ENCODE measurements at places on chromosomes 5 and 9.

- no peak for DNase-seq
Observed at GRCh38 chr5:65919773-65920172, 6.6 kb upstream of the ERBIN start.

- no peak for DNase-seq
Observed at GRCh38 chr5:13454050-13454449, 490.4 kb downstream of the DNAH5 start.

- DNase-seq: no peak
Observed at GRCh38 chr9:17600962-17601593, 22.2 kb downstream of the SH3GL2 start.

DNA sequence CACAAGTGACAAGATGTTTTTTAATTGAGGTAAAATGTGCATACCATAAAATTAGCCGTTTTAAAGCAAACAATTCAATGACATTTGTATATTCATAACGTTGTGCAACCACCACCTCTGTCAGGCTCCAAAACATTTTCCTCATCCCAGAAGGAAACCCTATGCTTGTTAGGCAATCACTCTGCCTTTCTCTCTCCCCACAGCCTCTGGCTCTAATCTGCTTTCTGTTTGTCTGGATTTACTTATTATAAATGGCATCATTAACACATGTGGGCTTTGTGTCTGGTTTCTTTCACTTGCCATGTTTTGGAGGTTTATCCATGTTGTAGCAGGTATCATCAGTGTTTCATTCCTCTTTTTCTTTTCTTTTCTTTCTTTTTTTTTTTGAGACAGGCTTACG, 1.4 kb upstream of the N4BP3 start:
- no peak for DNase-seq

DNA sequence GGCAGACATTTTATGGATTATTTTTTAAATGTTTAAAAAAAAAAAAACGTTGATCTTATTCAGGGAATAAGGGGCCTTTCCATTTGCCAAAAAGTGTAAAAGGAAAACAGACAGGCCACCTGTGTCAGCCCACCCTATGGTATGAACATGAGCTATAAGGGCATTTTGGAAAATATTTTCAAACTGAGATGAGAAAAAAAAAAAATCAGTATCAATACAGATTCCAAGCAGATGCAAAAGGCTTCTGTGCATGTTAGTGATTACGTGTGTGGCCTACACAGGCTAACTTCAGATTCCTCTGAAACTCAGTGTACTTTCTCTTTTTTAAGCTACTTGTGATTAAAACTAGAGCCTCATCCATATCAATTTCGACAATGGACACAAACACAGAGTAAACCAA, 189.9 kb downstream of the BNC2 start:
- no peak for DNase-seq

DNA sequence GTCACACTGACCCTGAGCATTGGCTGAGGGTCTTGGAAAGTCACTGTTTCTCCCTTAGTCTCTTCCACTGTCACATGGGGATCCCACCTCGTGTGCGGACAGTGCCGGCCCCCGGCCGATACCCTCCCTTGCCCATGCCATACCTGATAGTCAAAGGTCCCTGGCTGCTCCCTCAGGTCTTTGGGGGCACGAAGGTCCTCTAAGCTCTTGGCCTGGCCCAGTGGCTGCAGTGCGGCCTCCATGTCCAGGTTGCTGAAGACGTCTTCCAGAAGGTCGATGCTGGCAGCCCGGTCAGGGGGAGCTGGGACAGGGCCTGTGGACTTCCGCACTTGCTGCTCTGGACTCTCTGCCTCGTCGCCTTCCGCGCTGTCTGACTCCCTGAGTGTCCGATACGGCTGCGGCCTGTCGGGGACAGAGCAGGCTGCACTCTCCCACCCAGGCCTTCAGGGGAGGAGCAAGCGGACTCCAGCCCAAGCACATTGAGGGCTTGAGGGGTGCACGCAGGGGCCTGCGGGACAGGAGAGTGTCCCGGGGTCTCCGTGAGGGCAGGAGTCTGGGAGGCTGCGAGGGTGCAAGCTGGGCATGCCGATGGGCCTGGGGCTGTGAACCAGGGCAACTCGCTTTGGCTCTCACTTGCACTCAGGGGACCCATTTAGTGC, 27.6 kb downstream of the CRB2 start:
- no peak for DNase-seq

DNA sequence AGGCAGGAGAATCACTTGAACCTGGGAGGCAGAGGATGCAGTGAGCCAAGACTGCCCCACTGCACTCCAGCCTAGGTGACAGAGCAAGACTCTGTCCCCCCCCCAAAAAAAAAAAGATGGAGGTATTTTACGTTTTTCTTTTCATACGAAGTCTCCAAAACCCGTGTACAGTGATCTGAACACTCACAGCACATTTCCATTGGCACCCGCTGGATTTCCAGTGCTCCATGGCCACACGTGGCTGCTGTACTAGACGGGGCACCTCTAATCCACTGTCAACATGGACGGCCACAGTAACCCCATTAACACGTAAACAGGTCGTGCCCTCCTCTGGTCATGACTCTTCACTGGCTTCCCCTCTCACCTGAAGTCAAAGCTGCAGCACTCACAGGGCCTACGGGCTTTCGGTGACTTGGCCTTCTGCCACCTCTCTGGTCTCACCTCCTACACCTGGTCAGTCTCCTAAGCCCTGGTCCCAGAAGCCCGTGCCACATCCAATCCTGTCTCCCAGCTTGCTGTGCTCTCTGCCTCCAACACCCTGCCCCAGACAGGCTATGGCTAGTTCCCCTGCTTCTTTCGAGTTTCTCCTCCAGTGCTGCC, 22.1 kb downstream of the TBC1D9B start:
- no peak for DNase-seq

Measured in stimulated activated naive CD4-positive, alpha-beta T cell treated with Interleukin-2 at 50 U/mL for 16 hours (primary cell).